Stimulated activated CD8-positive, alpha-beta memory T cell treated with anti-CD3 and anti-CD28 coated beads, Interleukin-7, amount 100 ng/mL, for 24 hours (primary cell): ENCODE measurements at places on chromosomes 4 and X.

DNA sequence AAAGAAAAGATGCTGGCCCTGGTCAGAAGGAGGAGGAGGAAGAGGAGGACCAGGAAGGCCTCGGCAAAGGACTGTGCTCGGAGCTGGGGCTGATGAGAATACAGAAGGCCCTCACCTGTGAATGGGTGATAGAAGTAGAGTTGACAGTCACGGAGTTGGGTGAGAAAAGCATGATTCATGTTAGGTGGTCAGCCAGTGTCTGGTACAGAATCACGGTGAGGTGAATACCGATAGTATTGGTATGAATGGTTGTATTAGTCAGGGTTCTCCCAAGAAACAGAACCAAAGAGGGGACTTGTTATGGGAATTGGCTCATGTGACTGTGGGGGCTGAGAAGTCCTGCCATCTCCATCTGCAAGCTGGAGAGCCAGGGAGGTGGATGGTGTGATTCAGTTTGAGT is 32.5 kb upstream of the FAM156A start:
- no peak for DNase-seq

- no peak for DNase-seq
Observed at GRCh38 chrX:9566150-9566621, 101.3 kb downstream of the TBL1X start.

- no peak for DNase-seq
Observed at GRCh38 chr4:87975466-87975865, at the start of gene SPP1. TSS of gene SPP1 (plus strand) at chr4:87975714. CDS start at chr4:87976896, 1,182 bp downstream.

DNA sequence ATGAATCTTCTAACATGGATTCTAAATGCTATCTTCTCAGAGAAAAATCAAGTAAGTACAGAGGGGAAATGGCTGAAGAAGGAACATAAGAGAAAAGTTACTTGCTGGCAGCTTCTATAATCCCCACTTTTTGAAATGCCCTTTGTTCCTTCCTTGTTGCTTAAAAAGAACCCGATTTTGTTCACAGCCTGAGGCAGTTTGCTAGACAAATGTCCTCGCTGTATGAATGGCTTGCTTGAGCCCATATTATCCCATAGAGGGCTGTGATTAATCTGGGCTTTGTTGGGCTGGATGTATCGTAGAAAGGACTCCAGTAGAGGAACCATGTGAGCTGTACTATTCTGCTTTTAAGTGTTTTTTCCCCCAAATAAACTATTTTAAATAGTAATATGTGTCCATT is 134.3 kb upstream of the FGF13 start:
- DNase-seq, result no peak

GRCh38 chrX:11996810-11997209 is 141.5 kb upstream of the FRMPD4 start:
- DNase-seq, result no peak

GRCh38 chr4:77818602-77819403 is at the start of gene CNOT6L:
TSS of gene CNOT6L (minus strand) at chr4:77819368. CDS start at chr4:77819308, 60 bp downstream.
- DNase-seq, result peak; percentile 61

DNA sequence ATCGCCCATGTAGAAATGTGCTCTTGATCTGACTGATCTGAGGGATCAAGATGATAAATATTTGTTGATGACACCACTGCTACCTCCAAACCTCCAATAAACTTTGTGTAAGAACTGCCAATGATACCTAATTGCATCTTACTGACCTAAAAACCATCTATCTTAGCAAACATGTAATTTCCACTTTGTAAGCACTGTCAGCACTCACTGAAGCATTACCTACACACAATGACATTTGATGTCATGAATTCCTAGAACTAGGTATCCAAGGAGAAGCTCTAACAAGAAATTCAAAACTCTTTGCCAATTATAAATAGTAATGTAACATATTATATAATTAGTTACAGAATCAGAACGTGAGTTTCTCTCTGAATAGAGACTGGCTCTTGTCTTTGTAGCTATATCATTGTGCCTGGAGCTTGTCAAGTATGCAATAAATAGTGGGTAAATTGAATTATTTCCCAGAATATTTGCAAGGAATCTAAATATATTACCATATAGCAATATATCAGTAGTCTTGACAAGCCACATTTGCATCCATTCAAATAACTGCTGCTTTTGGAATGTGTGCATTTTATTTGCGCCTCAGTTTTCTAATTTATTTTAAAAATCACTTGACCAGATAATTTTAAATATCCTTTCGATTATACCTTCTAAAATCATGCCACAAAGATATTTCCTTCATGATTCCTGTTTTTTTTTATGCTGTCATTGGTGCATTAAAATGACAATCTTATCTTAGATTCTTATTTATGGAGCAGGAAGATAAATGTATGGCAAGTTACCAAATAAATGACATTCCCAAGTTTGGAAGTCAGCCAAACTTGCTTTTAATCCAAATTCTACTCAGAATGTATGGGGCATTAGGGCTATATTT is 232.3 kb upstream of the NEIL3 start:
- DNase-seq, result no peak

DNA sequence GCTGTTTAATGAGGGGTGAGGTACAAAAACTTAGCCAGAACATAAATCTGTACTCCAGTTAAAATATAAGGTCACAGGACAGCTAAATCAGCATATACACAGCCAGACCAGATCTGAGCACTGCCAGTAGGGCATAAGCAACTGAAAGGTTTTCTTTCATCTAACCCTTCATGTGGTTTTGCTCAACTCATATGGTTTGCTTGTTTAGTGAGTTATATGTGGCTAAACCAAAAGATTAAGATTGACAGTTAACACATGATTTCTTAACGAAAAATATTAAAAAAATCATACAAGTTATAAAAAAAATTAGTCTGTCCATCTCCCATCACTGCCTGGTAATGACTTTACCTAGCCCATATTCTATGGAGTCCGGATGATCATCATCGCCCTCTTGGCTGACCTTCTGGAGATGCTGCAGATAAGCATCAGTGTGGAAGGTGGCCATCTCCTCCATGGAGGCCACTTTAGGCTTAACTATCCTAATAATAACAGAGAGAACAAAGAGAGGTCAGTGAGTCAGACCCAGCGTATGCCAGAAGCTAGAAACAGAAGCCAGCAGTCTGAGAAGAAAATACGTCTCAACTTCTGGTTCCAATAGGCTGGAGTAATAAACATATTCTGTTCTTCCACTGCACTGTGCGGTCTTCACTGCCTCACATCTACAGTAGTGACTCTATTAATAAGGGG is 4.1 kb downstream of the HDAC8 start:
- DNase-seq, result no peak

- DNase-seq, result no peak
Observed at GRCh38 chr4:159698336-159698735, 595.5 kb downstream of the RAPGEF2 start.

- DNase-seq, result peak; percentile 74
Observed at GRCh38 chr4:38675146-38676121, 11.4 kb downstream of the KLF3 start.

GRCh38 chrX:136620780-136621179 is 27.2 kb upstream of the CD40LG start:
- DNase-seq, result no peak

DNA sequence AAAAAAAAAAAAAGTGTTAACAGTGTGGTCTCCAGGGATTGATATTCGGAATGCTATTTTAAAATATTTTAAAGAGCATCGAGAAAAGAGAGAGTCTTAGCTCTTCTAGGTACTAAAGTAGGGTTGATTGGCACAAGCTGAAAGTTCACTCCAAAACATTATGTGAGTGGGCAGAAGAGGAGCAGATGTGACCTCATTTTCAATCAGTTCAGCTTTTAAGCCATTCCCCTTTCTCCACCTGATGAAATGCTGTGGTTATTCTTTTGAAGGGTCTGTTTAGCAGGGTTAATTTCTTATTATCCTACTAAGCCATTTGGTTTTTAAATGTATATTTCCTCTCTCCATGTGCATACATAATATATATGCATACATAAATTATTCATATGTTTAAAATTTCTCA is 69.2 kb downstream of the GALNT7 start:
- DNase-seq, result no peak

DNA sequence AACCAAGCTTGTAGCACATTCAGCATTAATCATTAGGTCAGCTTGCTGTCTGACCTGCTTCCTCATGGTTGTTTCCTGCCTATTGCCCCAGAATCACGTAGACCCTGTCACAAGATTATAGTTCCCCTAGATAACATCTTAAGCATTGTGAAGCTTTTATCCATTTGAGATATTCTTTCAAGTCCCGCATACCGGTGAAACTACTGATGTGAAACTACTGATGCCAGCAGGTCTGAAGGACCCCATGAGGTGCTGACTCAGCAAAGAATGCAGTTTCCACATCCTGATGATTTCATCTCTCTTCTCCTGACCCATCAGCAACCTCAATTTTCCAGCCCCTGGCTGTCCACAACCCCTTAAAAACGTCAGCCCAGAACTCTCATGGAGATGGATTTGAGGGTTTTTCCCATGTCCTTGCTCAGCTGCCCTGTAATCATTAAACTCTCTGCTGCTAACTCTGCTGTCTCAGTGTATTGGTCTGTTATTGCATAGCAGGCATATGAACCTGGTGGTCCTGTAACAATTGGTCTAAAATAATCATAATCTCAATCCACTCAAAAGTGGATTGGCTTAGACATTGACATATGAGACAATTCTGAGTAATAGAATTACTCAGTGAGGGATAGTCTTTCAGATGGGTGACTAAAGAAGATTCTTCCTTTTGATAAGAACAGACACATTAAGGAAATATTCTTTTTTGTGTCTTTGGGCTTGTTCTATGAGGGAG is 26.3 kb upstream of the UBA6 start:
- no peak for DNase-seq

DNA sequence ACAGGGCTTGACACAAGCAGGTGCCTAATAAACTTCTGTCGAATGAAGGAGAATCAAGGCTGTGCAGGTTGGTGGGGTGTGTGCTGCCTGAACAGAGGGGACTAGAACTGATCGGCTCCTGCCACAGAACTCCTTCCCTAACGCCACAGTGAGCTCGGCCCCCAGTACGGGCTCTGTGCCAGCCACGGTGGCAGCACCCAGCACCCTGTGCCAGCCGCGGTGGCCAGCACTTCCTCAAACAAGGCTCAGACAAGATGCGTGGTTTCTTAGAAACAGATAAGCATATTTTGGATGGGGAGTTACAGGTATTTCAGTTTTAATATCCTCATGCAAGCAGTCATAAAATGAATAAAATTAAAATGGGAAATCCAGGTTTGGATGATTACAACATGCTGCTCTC is 26.0 kb upstream of the C4orf50 start:
- DNase-seq, result no peak

- no peak for DNase-seq
Observed at GRCh38 chr4:179977378-179977777, 2265.8 kb upstream of the TENM3 start.

- no peak for DNase-seq
Observed at GRCh38 chrX:65690057-65690855, 22.8 kb downstream of the MSN start.

DNA sequence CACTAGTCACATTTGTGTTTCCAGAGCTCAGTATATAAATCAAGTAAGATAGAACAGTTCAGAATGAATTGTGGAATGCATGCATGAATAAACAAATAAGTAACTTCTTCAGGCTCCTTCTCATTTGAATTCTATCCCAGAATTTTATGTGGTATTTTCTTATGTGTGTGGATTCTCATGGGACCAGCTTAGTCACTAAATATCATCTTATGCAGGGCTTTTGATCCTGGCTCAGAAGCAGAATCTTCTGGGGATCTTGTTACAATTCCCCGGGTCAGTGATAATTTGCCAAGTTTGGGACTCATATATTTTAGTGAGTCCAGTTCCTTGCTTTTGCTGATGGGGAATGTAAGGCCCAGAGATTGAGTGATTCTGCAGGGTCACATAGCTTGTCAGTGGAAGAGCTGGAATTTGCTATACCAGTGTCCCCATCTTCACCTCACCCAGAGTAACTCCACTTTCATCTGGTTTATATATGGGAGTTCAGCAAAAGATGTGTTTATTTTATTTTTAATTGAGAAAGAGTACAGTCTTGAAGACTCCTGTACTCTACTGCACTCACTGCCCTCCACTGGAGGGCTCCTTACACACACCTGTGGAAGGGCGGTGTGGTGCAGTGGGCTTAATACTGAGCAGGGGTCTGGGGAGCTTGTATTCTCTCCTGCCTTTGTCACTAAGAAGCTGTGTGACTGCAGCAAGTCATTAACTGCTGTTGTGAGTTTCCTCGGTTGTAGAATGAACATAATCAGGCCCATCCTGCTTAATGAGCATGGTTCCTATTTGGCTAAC is 198.2 kb upstream of the CXorf66 start:
- no peak for DNase-seq

DNA sequence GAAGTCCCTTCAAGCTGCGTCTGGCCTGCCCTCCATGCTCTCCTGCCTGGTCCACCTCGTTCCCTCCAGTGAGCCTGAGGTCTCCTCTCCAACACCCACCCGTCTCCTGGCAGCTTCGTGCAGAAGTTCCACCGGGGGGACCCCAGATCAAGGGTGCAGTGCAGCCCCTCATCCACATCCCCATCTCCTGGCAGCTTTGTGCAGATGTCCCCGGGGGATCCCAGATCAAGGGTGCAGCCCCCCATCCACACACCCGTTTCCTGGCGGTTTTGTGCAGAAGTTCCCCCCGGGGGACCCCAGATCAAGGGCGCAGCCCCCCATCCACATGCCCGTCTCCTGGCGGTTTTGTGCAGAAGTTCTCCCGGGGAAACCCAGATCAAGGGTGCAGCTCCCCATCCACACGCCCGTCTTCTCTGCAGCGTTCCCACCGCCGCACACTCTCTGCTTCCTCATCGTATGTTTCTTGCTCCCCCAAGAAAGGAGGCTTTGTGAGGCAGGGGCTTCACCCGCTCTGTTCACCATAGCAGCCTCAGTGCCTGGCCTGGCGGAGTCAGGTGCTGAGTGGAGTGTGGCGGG is 35.7 kb downstream of the PIGG start:
- no peak for DNase-seq

- no peak for DNase-seq
Observed at GRCh38 chr4:183828125-183828524, 77.0 kb upstream of the STOX2 start.

GRCh38 chr4:3472411-3473141 is 9.5 kb downstream of the DOK7 start:
- no peak for DNase-seq

- no peak for DNase-seq
Observed at GRCh38 chr4:13601048-13601447, 26.5 kb downstream of the BOD1L1 start.

DNA sequence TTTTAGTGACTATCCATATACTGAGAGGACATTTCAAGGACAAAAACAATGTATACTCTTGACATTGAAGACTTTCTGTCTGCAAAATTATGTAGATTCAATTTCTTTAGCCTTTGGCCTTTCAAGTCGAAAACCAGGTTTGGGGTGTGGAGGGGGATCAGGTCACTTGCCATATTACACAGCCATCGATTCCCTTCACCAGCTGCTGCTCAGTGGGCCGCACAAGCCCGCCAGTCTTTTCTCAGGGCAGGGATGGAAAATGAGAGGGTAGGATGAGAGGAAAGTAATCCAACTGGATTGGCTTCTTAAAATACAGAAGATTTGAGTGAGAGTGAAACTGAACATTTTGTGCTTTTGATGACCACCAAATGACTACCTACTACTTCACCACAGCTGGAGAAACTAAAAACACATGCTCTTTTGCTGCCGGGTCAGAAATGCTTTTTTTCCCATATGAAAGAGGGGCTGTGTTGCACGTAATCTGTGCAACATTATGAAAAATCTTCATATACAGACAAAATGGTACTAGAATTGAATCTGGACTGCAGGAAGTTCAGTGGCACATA is 51.4 kb downstream of the FHL1 start:
- no peak for DNase-seq

- DNase-seq, result no peak
Observed at GRCh38 chrX:72712094-72712755, 1.9 kb downstream of the PHKA1 start.

- no peak for DNase-seq
Observed at GRCh38 chr4:151850791-151851213, 90.0 kb upstream of the GATB start.
